ENCODE measurements at places on chromosomes 2 and 18. TPM values are rescaled to one million over a fixed set of nuclear protein-coding genes. Genes with fewer than 3 reads are reported as not detected.

The PLEKHH2 gene
- total RNA-seq: 5.8 TPM

The GDF7 gene
- total RNA-seq: 4.8 TPM

The SLC9A2 gene
- not detected for total RNA-seq

The SLC9A4 gene
- total RNA-seq: not detected
